ENCODE measurements at places on chromosomes 4 and X.

GRCh38 chrX:40871385-40872082, 136.2 kb upstream of the MED14 start:
- DNase-seq, result peak; percentile 20

GRCh38 chr4:153260132-153260531, 55.9 kb downstream of the TRIM2 start:
- no peak for DNase-seq

GRCh38 chrX:39238006-39238405, 436.7 kb downstream of the MID1IP1 start:
- DNase-seq, result no peak

GRCh38 chrX:45400027-45400779, 199.5 kb upstream of the DIPK2B start:
- DNase-seq, result no peak

- no peak for DNase-seq
Observed at GRCh38 chr4:7238300-7238960, 46.1 kb downstream of the SORCS2 start.

- peak; percentile 78 for DNase-seq
Observed at GRCh38 chr4:182916483-182917181, 554 bp downstream of the DCTD start.

GRCh38 chrX:154748712-154749339, 2.1 kb downstream of the GAB3 start:
- DNase-seq, result peak; percentile 55

- DNase-seq, result no peak
Observed at GRCh38 chrX:47026198-47026597, 52.0 kb upstream of the RGN start.

GRCh38 chr4:190019023-190019858, 7.8 kb downstream of the FRG2 start:
- peak; percentile 13 for DNase-seq

GRCh38 chr4:97759785-97760184, 383.5 kb downstream of the STPG2 start:
- no peak for DNase-seq

DNA sequence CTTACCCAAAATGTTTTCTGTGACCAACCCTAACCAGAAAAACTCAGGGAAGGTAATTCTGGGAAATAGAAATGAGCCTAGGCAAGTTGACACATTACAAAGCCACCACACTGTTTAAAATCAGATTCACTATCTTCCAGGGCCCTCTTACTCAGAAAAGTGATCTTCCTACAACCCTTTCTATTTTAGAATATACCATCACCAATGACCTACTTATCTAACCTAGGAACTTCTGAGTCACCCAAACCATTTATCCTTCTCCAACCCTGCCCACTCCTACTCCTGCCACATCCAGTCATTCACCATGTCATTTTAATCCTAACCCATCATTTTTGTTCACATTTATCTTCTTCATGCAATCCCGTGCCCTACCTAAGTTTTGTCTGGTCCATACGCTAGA, 89.9 kb downstream of the FTHL17 start:
- no peak for DNase-seq

GRCh38 chrX:154508384-154508745, 7.7 kb downstream of the FAM3A start:
- no peak for DNase-seq

DNA sequence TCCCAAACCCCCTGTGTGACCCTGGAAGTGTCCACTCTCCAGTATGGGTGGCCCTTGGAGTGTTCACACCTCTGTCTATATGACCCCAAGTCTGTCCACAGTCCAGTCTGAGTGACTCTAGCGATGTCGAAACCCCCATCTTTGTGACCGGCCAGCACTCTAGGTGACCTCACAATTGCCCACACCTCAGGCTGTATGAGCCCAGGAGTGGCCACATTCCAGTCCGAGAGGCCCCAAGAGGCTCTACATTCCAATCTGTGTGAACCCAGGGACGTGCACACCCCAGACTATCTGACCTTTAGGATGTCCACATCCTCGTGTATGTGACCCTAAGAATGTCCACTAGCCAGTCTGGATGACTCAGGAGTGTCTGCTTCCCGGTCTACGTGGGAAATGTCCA, 7.3 kb upstream of the GLOD5 start:
- no peak for DNase-seq

DNA sequence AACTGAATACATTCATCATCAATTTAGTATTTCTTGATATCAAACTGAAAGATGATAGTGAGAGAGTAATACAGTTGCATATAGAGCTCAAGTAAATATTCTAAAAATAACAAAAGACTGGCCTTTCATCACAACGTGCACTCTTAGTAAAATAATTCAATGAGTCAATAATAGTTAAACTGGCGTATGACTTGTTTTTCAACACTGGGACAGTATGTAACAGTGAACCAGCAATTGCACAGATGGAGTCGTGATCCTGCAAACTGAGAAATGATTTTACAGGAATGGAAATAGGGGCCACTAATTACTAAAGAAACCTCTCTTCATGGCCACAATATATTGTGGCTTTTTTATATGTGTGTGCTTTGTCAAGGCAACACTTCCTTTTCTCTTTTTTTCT, 137.4 kb downstream of the SLC4A4 start:
- no peak for DNase-seq

- no peak for DNase-seq
Observed at GRCh38 chrX:76918033-76918432, 490.5 kb downstream of the MAGEE1 start.

DNA sequence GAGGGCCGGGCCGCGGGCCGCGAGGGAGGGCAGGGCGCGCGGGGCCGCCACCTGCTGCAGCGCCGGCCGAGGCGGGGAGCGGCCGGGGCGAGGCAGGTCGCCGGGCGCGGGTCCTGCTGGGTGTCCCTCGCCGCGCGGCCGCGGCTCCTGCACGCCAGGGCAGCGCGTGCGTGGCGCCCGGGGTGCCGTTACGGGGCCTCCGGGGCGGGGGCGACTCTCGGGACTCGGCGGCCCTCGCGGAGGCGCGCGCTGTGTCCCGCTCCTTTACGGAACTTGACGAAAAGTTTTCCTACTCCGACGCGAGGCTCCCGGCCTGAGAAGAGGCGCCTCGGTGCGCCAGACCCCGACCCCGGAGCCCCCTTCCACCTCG, 329 bp downstream of the TBC1D14 start:
- DNase-seq, result no peak

GRCh38 chr4:53706422-53707032, 115.2 kb upstream of the LNX1 start:
- DNase-seq, result no peak

GRCh38 chrX:41001327-41001726, 83.9 kb upstream of the USP9X start:
- DNase-seq, result no peak

DNA sequence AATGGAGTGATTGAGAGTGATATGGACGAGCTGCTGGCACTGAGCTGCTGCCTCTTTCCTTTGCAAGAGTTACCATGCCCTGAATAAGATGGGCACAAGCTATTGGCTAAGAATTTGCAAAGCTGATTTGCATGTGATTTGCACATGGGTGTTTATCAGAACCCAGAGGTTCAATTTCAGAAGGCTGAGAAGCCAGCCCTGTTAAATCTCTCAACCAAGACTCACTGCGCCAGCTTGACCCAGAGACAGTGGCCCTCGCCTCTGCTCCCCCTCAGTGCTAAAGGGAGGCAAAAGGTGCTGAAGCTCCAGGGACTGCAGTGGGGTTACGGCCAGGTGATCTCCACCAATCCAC, 701 bp downstream of the ARHGAP4 start:
- no peak for DNase-seq

GRCh38 chrX:103518571-103518970, 718 bp downstream of the RAB40A start:
- DNase-seq, result no peak

- no peak for DNase-seq
Observed at GRCh38 chr4:83112231-83112630, 2.3 kb downstream of the PLAC8 start.

DNA sequence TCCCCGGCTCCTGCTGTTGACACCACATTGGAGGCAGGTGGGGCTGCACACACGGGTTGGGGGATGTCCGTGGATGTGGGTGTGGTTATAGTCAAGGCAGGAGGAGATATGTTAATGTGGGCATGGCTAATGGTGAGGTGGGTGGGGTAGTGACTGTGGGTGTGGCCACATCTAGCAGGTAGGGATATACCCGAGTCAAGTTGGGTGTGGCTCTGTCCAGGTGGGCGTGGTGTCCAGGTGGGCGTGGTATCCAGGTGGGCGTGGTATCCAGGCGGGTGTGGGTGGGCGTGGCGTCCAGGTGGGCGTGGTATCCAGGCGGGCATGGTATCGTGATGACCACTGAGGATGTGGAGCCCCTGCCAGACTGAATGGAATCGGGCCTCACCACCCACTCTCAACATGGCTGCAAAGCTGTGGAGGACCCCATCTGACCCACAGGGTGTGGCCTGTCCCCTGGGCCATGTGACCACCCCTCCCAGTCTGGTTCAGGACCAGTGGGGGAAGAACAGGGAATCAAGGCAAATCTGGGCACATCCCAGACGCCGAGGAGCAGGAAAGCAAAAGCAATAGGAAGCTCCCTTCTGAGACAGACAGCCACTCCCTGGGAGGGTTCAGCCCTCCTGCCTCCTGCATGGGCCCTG, 21.0 kb downstream of the MAN2B2 start:
- DNase-seq, result no peak

DNA sequence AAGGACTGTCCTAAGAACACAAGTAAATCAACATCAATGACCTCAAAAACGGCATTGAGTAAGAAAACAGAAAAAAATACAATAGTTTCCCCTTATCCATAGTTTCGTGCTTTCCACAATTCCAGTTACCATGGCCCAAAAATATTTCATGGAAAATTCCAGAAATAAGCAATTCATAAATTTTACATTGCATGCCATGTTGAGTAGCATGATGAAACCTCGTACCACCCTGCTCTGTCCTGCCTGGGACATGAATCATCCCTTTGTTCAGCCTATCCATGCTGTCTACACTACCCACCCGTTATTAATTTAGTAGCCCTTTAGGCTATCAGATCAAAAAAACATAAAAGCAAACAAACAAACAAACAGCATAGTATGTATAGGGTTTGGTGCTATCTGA, 51.1 kb downstream of the KLF3 start:
- no peak for DNase-seq

GRCh38 chrX:133697656-133698055, 282.4 kb upstream of the GPC4 start:
- no peak for DNase-seq

- no peak for DNase-seq
Observed at GRCh38 chrX:2463973-2464676, 36.7 kb downstream of the DHRSX start.

DNA sequence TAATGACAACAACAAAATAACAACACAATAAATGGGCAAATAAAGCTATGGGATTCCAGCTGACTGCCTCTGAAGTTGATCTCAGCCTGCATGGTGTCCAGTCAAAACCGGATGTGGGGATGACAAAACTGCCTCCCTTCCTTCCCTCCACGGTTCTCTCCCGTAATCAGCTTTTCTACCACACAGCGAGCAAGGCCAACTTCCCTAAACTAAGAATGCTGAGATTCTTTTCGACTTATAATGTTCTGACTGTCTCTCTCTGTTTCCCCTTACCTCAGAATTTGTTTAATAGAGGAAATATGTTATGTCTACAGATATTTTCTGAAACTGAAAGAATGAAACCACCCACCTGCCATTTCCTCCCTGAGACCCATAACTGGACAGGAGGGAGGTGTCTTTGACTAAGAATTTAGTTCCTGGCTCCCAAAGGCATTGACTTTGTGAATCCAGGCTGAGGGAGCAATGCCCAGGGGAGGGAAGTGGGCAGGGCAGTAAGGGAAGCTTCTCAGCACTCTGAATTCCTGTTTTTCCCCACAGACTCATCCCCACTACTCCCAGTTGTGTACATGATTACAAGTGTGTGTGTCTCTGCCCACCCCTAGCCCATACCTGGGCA, 1.0 kb upstream of the TLR1 start:
- DNase-seq, result no peak

- DNase-seq, result no peak
Observed at GRCh38 chr4:3476341-3476747, 13.2 kb downstream of the DOK7 start.

DNA sequence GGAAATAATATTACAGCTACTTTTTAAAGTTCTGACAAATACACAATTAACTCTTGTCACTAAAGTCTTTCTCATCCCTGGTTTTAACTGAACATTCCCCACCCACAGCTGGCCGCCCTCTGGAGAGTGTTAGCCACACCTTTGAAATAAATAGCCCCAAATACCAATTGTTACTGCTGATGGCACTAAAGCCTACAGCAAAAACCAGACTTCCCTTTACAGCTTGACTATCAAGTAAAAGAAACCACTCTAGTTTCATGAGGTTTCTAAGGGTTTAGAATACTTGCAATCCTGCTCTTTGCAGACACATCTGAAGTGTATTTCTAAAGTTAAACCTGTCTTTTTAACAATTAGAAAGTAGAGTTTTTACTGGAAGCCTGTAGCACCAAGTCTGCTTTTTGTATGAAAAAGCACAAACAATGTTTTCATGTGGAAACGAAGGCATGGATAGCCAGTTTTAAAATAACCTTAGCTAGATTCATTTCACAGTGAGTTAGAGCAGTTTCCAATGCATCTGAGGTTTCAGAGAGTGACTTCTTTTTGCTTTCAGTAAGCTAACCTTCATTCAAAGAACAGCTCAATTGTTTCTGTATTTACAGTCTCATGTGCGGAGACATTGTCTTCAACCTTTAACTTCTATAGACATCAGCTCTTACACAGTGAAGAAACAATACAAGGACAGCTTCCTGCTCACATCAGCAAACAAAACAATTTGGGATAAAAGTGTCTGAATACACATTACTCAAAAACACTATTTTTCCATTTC, 164.8 kb upstream of the VEGFC start:
- DNase-seq, result no peak

DNA sequence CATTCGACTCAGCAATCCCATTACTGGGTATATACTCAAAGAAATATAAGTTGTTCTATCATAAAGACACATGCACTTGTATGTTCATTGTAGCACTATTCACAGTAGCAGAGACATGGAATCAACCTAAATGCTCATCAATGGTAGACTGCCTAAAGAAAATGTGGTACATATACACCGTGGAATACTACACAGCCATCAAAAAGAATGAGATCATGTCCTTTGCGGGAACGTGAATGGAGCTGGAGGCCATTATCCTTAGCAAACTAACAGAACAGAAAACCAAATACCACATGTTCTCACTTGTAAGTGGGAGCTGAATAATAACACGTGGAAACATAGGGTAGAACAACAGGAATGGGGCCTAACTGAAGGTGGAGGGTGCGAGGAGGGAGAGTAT, 44.9 kb downstream of the TMEM131L start:
- no peak for DNase-seq

Data from right hindlimb (tissue), 1 donor.